ENCODE measurements at places on chromosomes 13 and 19. TPM values are rescaled to one million over a fixed set of nuclear protein-coding genes. Genes with fewer than 3 reads are reported as not detected.
A peak's percentile ranks its signal among the peaks of the same experiment; 100 is the strongest.

SMIM17 gene
- 2.7 TPM for polyA plus RNA-seq

DNA sequence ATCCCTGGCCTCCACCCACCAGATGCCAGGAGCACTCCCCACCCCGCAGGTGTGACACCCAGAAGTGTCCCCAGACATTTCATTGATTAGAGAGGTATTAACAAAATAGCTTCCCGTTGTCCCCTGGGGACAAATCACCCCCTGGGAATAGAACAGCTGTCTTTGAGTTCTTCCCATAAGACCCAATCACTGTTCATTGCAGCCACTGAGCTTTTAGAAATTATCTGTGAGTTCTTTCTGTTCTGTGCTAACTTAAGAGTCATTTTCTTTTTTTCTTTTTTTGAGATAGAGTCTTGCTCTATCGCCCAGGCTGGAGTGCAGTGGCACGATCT is 32.8 kb downstream of the MYO9B start:
- no peak for DNase-seq

DNA sequence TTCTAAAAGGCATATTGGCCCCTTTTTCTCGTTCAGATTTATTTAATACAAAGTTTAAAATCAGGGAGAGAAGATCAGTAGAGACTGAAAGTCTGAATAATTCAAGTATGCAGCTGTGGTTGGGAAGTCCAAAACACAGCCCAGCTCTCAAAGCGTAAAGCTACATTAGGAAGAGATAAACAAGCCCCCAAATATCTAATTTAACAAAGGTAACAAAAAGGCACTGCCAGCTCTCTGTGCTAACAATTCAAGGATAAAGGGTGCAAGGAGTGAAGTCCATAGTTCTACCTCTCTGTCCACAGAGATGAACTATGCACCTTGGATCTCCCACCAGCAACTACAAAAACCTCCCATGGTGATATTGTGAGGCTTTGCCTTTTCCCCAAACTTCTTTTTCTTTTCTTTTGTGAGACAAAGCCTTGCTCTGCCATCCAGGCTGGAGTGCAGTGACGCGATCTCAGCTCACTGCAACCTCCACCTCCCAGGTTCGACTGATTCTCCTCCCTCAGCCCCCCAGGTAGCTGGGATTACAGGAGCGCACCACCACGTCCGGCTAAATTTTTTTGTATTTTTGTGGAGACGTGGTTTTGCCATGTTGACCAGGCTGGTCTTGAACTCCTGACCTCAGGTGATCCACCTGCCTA is 104.4 kb downstream of the LHFPL6 start:
- no peak for DNase-seq

- DNase-seq, result peak; percentile 71
These were observed 26.8 kb downstream of the PPP5C start for GRCh38 chr19:46373491-46374359.

- no peak for DNase-seq
These were observed 211.6 kb downstream of the SHISA2 start for GRCh38 chr13:25840261-25840660.

- no peak for DNase-seq
These were observed 101.0 kb downstream of the SLITRK6 start for GRCh38 chr13:85698256-85698655.

All from muscle of back (tissue), 13 donors.